ENCODE measurements at places on chromosomes 3 and 15.

DNA sequence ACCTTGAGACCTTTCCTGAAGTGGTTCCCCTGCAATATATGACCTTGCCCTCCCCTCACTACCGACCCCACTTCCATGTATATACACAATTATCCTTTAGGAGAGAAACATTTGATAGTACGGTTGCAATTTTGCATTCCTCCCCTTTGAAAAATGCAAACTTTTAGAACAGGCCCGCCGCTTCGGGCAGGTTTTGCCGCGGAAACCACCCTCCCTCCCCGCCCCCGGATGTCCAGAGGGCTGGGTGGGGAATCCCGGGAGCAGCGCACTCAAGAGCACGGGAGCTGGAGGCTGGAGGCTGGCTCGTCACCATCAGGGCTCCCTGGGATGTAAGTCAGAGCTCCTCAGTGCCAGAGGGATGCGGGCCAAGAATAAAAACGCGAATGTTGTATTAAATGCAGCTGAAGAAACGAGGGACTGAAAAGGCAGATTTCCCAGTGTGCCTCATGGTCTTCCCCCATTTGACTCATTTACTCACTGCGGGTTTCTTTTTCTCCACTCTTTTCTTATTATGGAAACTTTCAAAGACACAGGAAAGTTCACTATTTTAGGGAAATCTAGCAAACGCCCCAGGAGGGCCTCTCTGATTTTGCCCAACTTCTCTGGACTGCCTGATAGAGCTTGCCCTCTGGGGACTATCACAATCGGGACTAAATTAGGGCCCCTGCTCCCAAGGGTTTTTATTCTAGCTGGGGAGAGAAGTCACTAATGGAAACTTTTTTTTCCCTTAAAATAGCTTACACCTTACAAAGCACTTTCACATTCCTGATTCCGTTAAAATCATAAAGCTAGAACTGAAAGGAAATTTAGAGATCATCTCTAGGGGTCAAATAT is 2.9 kb upstream of the USP3 start:
- DNase-seq, result peak; percentile 82

DNA sequence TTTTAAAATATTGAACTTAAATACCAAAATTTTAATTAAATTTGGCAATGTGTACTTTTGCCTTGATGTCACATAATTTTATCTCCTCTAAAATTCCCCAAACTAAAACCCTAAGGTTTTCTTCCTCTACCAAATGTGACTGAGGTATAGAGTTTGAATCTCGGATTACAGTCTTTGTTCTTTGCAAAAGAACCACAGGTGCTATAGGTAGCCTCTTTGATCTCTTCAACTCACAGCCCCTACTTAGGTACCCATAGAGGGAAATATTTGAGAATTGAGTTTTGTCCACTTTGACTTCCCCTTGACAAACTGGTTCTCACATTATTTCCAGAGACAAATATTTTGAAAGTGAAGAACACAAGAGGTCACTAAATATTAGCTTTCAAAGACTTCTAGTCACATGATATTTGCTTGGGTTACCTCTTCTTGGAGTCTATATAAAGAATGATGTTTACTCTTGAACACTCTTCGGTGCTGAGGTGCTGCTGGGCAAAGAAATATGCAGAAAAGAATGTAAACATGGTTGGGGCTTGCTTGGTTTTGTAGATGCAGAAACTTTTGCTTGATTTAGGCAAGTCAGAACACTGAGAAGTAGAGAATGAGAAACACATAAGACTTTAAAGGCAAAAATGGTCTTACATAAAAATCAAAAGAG is 120.8 kb upstream of the MCTP2 start:
- no peak for DNase-seq

DNA sequence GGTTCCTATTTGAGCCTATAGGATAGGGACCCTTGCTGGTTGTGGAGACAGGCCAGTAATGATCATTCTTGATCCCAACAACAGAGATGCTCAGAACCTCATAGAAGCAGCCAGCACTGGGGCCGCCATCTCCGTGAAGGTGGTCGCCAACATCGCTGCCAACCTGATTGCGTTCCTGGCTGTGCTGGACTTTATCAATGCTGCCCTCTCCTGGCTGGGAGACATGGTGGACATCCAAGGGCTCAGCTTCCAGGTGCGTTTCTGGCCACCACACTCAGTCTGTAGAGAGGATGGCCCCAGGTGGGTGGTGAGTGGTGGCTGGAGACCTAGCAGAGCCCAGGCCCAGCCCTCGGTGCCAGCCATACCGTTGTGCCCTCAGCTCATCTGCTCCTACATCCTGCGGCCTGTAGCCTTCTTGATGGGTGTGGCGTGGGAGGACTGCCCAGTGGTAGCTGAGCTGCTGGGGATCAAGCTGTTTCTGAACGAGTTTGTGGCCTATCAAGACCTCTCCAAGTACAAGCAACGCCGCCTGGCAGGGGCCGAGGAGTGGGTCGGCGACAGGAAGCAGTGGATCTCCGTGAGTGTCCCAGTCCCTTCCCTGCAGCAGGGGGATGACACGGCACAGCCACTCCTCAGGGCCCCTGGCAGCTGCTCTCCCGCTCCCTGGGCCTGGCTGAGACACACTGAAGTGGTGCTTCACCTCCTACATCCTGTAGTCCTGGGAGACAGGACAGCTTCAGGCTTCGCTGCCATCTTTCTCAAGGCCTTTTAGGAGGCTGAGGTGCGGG is 46.5 kb upstream of the PDE8A start:
- no peak for DNase-seq

- no peak for DNase-seq
Observed at GRCh38 chr3:186708983-186709679, 8.0 kb upstream of the KNG1 start.

- DNase-seq, result no peak
Observed at GRCh38 chr3:31575448-31575847, 42.7 kb downstream of the STT3B start.

- no peak for DNase-seq
Observed at GRCh38 chr3:125618851-125619250, 23.6 kb upstream of the OSBPL11 start.

GRCh38 chr15:101088788-101089578 is 162.9 kb downstream of the CHSY1 start:
- DNase-seq, result peak; percentile 61

Data from pancreas (tissue), 10 donors.